Renal pelvis (tissue), 12 donors: ENCODE measurements at places on chromosomes 16 and 17. TPM values are rescaled to one million over a fixed set of nuclear protein-coding genes. Genes with fewer than 3 reads are reported as not detected.

Gene CMTM2
- polyA plus RNA-seq: 0.61 TPM

Gene SNAI3
- polyA plus RNA-seq: 1.2 TPM

Gene TP53TG3
- not detected for polyA plus RNA-seq

Gene CBX2
- 37.7 TPM for polyA plus RNA-seq

Gene COPZ2
- 18.0 TPM for polyA plus RNA-seq

Gene ZNF19
- 18.5 TPM for polyA plus RNA-seq

Gene EVPLL
- 1.2 TPM for polyA plus RNA-seq

Gene ADPRM
- polyA plus RNA-seq: 13.6 TPM

Gene USP6
- polyA plus RNA-seq: 14.7 TPM

Gene OTOP3
- not detected for polyA plus RNA-seq

Gene PDIA2
- 1.4 TPM for polyA plus RNA-seq

Gene SMARCD2
- 58.5 TPM for polyA plus RNA-seq

Gene SLC25A10
- polyA plus RNA-seq: 22.3 TPM

Gene ITGAL
- 2.1 TPM for polyA plus RNA-seq

Gene ALOX12B
- 0.48 TPM for polyA plus RNA-seq

Gene ACSM2B
- polyA plus RNA-seq: 79.7 TPM

Gene SLFN13
- 16.5 TPM for polyA plus RNA-seq

Gene CETP
- 10.5 TPM for polyA plus RNA-seq

Gene CCDC200
- 37.2 TPM for polyA plus RNA-seq

Gene ZDHHC1
- 15.4 TPM for polyA plus RNA-seq

Gene GHDC
- polyA plus RNA-seq: 18.4 TPM

Gene TP53TG3D
- polyA plus RNA-seq: 0.18 TPM

Gene TAC4
- not detected for polyA plus RNA-seq

Gene TBX6
- polyA plus RNA-seq: 1.5 TPM

Gene TLK2
- polyA plus RNA-seq: 59.0 TPM

Gene CD68
- 76.9 TPM for polyA plus RNA-seq

Gene CDC6
- 24.2 TPM for polyA plus RNA-seq

Gene CCL8
- 0.09 TPM for polyA plus RNA-seq

Gene SLC35G6
- polyA plus RNA-seq: 0.67 TPM

Gene RNF151
- polyA plus RNA-seq: not detected

Gene CEP295NL
- 0.45 TPM for polyA plus RNA-seq

Gene IKZF3
- polyA plus RNA-seq: 0.30 TPM

Gene DNAAF1
- polyA plus RNA-seq: 2.9 TPM

Gene ALDOC
- polyA plus RNA-seq: 29.6 TPM

Gene CCL3
- 2.6 TPM for polyA plus RNA-seq

Gene TPSD1
- polyA plus RNA-seq: 0.32 TPM

Gene AATK
- polyA plus RNA-seq: 6.0 TPM

Gene HOXB3
- 222 TPM for polyA plus RNA-seq

Gene SULT1A2
- polyA plus RNA-seq: 2.7 TPM

Gene NETO2
- polyA plus RNA-seq: 30.9 TPM

Gene MYCBPAP
- 2.3 TPM for polyA plus RNA-seq

Gene KRTAP2-4
- not detected for polyA plus RNA-seq

Gene MMP15
- 20.3 TPM for polyA plus RNA-seq

Gene WFIKKN2
- 0.70 TPM for polyA plus RNA-seq

Gene TPSAB1
- polyA plus RNA-seq: 0.38 TPM

Gene ITGB3
- polyA plus RNA-seq: 22.9 TPM

Gene CCDC92B
- polyA plus RNA-seq: 0.14 TPM

Gene SMTNL2
- 70.0 TPM for polyA plus RNA-seq

Gene KRTAP17-1
- not detected for polyA plus RNA-seq

Gene ZSCAN10
- 0.30 TPM for polyA plus RNA-seq

Gene STAT5A
- polyA plus RNA-seq: 7.6 TPM

Gene ESRP2
- polyA plus RNA-seq: 45.3 TPM

Gene OTOP2
- not detected for polyA plus RNA-seq

Gene MAP2K4
- 39.2 TPM for polyA plus RNA-seq

Gene HEXD
- polyA plus RNA-seq: 39.6 TPM

Gene MYH1
- 0.06 TPM for polyA plus RNA-seq

Gene PIGL
- polyA plus RNA-seq: 22.0 TPM
